ENCODE measurements at places on chromosomes 2 and 18.

GRCh38 chr2:241099246-241099645, 2.8 kb downstream of the MTERF4 start:
- H3K4me3 ChIP-seq = no peak overlapping the region
- H3K27me3 ChIP-seq = no peaks in the 10 kb centered on the region
- no peak overlapping the region for H3K27ac ChIP-seq
- DNase-seq = no peak

DNA sequence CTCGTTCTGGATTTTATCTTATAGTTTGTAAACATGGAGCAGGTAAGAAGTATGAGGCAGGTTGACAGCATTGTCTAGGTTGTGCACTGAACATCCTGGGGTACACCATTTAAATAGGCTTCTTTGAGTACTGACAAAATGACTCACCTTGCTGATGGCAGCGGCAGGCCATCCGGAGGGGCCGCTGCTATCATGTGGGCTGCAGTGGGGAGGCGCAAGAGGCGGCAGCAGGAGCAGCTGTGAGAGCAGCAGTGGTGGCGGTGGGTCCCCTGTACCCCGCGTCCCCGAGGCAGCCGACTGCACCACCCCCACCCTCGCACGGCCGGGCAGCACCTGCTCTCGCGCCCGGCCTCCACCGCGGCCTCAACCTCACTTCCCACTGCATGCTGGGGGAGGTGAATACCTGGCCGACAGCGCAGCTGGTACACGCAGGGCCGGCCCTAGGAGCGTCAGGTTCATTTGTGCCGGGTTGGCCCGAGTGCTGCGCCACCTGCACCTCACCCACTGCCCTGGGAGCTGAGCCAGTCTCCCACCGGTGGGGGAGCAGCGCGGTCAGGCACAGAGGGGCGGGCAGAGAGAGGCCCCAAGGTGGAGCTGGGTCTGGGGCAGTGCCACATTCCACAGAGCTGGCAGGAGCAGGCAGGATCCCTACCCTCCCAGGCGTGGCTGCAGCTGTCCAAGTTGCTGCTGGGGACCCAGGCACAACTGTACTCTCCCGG, 154.5 kb upstream of the RBMS1 start:
- no peaks in the 10 kb centered on the region for H3K36me3 ChIP-seq
- H3K27ac ChIP-seq = no peak overlapping the region
- H3K4me1 ChIP-seq = peaks cover 24% of the 10 kb centered on the region
- DNase-seq = no peak

- H3K36me3 ChIP-seq = no peaks in the 10 kb centered on the region
- H3K27ac ChIP-seq = no peak overlapping the region
- DNase-seq = no peak
- no peaks in the 10 kb centered on the region for H3K27me3 ChIP-seq
- H3K4me3 ChIP-seq = no peak overlapping the region
Observed at GRCh38 chr2:170282851-170283250, 104.9 kb downstream of the MYO3B start.

DNA sequence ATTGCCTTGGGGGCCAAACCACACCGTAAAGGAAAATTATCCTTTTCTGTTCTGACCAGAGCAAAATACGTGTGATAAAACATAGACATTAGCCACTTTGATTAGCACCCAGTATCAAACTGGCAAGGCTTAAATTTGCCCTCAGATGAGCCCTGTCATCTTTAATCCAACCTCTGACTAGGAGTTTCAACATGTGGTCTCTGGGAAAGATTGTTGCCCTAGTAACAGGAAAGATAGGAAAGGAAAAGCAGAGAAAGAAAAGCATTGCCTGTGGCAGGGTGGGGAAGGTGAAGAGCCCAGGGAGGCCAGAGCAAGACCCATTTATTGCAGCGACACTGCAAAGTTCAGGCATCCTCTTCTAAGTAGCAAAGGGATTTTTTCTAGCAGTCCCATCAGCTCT, 181.5 kb upstream of the SCN7A start:
- no peaks in the 10 kb centered on the region for H3K27me3 ChIP-seq
- H3K27ac ChIP-seq = no peak overlapping the region
- no peak overlapping the region for H3K4me3 ChIP-seq
- no peaks in the 10 kb centered on the region for H3K4me1 ChIP-seq
- DNase-seq = no peak
- no peaks in the 10 kb centered on the region for H3K36me3 ChIP-seq

- H3K4me1 ChIP-seq = no peaks in the 10 kb centered on the region
- H3K27me3 ChIP-seq = no peaks in the 10 kb centered on the region
- no peak overlapping the region for H3K27ac ChIP-seq
- no peaks in the 10 kb centered on the region for H3K36me3 ChIP-seq
- DNase-seq = no peak
- H3K4me3 ChIP-seq = no peak overlapping the region
Observed at GRCh38 chr2:106223347-106223746, 29.2 kb upstream of the UXS1 start.

DNA sequence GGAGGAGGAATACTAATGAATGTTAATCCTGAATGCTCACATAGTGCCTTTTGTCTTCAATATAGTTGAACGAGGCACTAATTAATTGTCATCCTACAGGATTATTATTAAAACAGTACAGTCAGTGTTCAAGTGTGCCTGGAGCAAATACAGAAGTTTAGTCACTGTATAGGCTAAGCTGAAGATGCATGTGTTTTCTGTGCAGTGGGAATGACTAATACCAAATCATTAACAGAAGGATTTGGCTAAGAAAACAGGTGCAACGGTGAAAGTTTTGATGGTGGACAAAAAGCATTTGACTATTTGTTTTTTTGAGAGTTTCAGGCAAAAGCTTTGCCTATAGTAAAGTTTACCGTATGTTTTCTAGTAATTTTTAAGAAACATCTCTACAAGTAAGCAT, 62.8 kb downstream of the DCC start:
- H3K4me1 ChIP-seq = no peaks in the 10 kb centered on the region
- no peaks in the 10 kb centered on the region for H3K27me3 ChIP-seq
- no peaks in the 10 kb centered on the region for H3K36me3 ChIP-seq
- no peak overlapping the region for H3K27ac ChIP-seq
- no peak overlapping the region for H3K4me3 ChIP-seq

DNA sequence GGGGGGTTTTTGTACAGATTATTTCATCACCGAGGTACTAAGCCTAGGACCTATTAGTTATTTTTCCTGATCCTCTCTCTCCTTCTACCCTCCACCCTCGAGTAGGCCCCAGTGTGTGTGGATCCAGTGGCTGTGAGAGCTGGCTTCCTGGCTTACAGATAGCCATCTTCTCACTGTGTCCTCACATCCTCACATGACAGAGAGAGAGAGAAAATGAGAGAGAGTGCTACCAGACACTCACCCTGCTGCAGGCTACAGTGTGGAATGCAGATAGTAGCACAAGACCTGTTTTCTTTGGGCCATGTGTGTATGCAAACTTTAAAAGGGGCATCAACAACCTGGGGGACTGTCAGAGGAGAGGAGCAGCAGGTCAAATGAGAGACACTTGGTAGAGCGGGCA, 9.5 kb downstream of the KCNK3 start:
- peak; percentile 40 for DNase-seq
- peaks cover 13% of the 10 kb centered on the region for H3K4me1 ChIP-seq
- no peak overlapping the region for H3K27ac ChIP-seq
- H3K4me3 ChIP-seq = no peak overlapping the region
- H3K27me3 ChIP-seq = no peaks in the 10 kb centered on the region
